Activated gamma-delta T cell treated with Interleukin-2 at 50 U/mL for 16 hours (primary cell): ENCODE measurements at places on chromosomes 3 and 15.

- no peak for DNase-seq
Measured at GRCh38 chr3:180433152-180433551, 168.8 kb upstream of the TTC14 start.

DNA sequence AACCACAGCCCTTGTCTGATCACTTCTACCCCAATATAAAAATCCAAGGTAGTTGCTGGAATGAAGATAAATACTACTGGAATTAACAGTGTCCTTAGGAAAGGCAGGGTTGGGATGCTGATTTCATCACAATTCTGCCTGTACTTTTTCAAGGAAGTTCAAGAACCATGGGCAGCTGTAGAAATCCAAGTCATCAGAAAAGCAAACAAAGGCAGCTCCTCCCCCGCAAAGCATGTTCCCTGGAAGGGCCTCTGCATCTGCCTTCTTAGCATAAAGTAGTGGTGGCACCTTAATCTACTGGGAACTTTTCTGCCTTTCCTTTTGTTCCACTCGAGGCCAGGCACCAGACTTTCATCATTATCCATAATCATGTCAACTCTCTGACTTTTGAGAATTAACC lies 54.4 kb downstream of the ERC2 start:
- DNase-seq, result no peak

GRCh38 chr15:67091071-67091979 lies 25.9 kb downstream of the SMAD3 start:
- DNase-seq, result peak; percentile 72

DNA sequence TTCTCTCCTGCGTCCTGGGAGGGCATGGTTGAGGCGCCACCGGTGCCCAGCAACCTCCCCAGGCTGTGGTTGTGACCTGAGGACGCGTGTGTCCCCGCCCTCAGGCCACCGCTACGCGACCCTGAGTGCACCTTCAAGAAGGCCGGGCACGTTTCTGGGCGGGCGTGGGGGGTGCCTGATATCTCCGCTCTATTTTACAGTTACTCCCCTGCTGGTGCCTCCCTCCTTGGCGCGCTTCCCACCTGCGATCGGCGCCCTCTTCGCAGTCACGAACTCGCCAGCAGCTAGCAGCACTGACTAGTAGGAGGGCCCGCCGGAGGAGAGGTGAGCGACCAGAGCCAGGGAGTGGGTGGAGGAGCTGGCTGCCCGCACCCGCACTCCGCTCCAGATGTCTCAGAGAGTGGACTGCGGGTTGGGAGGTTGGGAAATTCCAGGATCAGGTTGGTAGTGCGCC lies 43.2 kb upstream of the POLG start:
- DNase-seq, result no peak

GRCh38 chr15:58472821-58473581 lies 41.2 kb downstream of the LIPC start:
- peak; percentile 30 for DNase-seq

- DNase-seq, result no peak
Measured at GRCh38 chr3:142987707-142988106, 13.7 kb upstream of the U2SURP start.

- DNase-seq, result no peak
Measured at GRCh38 chr3:103440539-103441203, 1005.9 kb downstream of the ZPLD1 start.

DNA sequence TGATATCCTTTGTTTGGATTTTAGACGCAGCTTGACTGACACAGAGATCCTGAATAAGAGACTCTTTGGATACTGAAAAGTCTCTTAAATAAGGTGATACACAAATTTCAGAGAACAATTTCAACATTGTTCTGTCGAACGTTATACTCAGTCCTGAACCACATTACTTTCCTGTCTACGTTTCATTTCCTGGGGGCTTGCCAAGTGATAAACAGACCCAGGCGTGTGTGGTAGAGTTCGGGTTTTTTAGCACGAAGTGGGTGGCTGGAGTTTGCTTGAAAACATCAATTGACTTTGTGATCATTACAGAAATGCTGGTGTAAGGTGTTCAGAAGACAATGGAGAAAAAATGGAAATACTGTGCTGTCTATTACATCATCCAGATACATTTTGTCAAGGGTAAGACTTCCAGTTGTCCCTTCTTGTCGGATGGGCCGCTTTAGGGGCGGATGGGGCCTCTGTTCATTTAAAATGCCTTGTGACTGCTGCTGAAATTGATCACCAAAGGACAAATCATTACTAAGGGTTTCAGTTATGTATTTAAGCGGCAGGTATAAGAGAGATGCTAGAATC lies at the start of gene CD96:
TSS of gene CD96 (plus strand) at position 287 of the 573 bp plus-strand sequence. CDS start at position 339, 52 bp downstream.
- DNase-seq, result peak; percentile 68

- no peak for DNase-seq
Measured at GRCh38 chr3:154614601-154615000, 184.6 kb upstream of the GPR149 start.

- DNase-seq, result no peak
Measured at GRCh38 chr15:51401051-51401780, 59.8 kb downstream of the GLDN start.

GRCh38 chr15:96385195-96385594 lies 54.7 kb downstream of the NR2F2 start:
- DNase-seq, result no peak
